IMR-90 (cell line): ENCODE measurements at places on chromosomes 3 and 15. TPM values are rescaled to one million over a fixed set of nuclear protein-coding genes. Genes with fewer than 3 reads are reported as not detected.

- no peak for DNase-seq
Observed at GRCh38 chr15:51619331-51620035, 3.1 kb downstream of the DMXL2 start.

DNA sequence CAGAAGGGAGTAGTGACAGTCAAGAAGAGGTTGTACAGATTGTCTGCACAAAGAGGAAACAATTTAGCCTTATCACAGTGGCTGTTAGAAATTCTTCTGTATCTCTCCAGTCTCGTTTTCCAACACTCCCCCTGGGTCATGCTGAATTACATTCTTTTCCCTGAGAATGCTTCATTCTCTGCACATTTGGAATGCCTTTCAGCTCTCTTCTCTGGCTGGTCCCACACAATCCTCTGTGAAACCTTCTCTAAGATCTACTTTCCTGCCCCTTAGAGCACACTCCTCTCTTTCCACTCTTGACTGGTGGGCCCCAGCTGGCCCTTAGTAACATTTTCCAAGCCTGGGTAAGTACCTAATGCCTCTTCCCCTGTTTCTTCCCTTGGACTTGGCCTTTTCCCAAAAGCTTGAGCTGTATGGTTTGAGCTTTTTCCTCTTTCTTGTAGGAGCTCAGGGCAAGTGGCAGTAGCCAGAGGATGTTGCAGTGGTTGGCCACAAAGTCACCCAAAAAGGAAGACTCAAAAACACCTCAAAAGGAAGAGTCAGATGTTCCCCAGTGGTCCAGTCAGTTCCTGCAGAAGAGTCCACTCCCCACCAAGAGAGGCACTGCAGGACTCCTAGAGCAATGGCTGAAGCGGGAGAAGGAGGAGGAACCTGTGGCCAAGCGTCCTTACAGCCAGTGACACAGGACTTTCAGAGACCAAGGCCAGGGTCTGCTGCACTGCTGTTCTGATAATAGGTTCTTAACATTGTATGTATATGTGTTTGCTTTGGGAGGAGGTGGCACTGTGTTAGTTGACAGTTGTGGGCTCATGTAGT is 25.7 kb downstream of the HMCES start:
- peaks cover 12% of the 10 kb centered on the region for H3K4me1 ChIP-seq
- peak overlapping the region; percentile 56; the same call in 1 of the 2 replicates for H3K27ac ChIP-seq
- peak; percentile 44 for DNase-seq
- no peak overlapping the region for H3K4me3 ChIP-seq
- no peaks in the 10 kb centered on the region for H3K27me3 ChIP-seq

GRCh38 chr3:182325213-182325950 is 467.9 kb upstream of the ATP11B start:
- DNase-seq = no peak
- no peak overlapping the region for H3K27ac ChIP-seq
- H3K27me3 ChIP-seq = no peaks in the 10 kb centered on the region
- no peaks in the 10 kb centered on the region for H3K4me1 ChIP-seq

- no peaks in the 10 kb centered on the region for H3K27me3 ChIP-seq
- peaks cover 18% of the 10 kb centered on the region for H3K36me3 ChIP-seq
- H3K4me3 ChIP-seq = no peak overlapping the region
- H3K4me1 ChIP-seq = peaks cover 2% of the 10 kb centered on the region
- DNase-seq = peak; percentile 48
Observed at GRCh38 chr3:150737874-150738679, 24.9 kb downstream of the SIAH2 start.

DNA sequence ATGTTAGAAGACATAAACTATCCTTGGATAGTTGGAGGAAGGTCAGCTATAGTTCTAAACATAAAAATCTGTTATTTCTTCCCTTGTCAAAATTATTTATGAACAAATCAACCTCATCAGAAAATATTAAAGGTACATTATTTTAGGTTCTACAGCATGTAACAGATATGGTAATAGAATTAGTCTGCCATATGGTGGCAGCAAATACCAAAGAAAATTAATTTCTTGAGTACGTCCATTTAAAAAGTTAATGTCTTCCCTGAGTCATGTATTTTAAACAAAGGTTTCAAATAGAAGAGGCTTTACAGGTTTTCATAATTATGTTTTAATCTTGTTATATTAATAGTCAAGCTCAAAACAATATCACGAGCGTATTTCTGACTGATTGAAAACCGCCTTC is 17.9 kb upstream of the ANKRD28 start:
- H3K4me1 ChIP-seq = peaks cover 3% of the 10 kb centered on the region; the same call in 1 of the 2 replicates
- peak overlapping the region; percentile 61; the same call in 1 of the 2 replicates for H3K27ac ChIP-seq
- H3K36me3 ChIP-seq = no peaks in the 10 kb centered on the region
- DNase-seq = peak; percentile 88
- H3K4me3 ChIP-seq = no peak overlapping the region

DNA sequence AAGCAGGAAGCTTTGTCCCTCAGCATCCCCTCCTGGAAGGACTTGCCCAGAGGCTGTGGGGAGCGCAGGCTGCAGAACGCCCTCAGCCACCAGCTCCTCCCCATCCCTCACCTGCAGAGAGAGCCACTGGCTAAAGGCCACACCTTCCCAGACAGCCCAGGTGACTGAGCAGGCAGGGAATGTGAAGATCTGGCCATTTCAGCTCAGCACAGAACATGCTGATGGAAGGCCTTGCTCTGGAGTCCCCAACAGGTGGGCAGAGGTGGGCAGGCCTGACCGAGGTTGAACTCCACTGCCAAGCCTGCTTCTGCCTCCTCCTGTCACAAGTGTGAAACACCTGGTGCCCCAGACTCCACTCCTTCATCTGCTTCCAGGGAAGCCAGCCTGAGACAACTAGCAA is 50.7 kb upstream of the SEC61A1 start:
- no peak overlapping the region for H3K27ac ChIP-seq
- no peaks in the 10 kb centered on the region; the same call in 1 of the 2 replicates for H3K4me1 ChIP-seq
- H3K36me3 ChIP-seq = no peaks in the 10 kb centered on the region

- no peaks in the 10 kb centered on the region for H3K4me1 ChIP-seq
- no peak for DNase-seq
- no peak overlapping the region for H3K27ac ChIP-seq
Observed at GRCh38 chr15:62050115-62050514, 10.1 kb downstream of the VPS13C start.

DNA sequence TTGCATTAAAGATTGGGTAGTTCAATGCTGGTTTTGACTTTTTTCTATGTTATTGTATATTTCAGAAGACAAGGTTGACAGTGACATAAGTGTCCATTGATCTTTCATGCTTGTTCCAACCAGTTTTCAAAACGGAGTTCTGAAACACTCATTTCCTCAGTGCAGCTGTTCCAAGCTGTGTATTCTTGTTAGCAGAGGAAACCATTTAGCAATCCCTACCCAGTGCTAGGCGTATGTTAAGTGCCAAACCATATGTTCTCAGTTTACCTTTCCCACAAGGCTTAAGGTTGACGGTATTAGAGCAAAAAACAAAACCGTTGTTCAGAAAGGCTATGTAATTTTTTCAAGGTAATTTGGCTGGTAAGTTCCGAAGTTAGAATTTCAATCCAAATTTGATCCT is 9.1 kb downstream of the ATOSA start:
- H3K4me1 ChIP-seq = no peaks in the 10 kb centered on the region
- no peak for DNase-seq
- H3K36me3 ChIP-seq = peaks cover 9% of the 10 kb centered on the region
- no peaks in the 10 kb centered on the region for H3K27me3 ChIP-seq
- H3K4me3 ChIP-seq = no peak overlapping the region

DNA sequence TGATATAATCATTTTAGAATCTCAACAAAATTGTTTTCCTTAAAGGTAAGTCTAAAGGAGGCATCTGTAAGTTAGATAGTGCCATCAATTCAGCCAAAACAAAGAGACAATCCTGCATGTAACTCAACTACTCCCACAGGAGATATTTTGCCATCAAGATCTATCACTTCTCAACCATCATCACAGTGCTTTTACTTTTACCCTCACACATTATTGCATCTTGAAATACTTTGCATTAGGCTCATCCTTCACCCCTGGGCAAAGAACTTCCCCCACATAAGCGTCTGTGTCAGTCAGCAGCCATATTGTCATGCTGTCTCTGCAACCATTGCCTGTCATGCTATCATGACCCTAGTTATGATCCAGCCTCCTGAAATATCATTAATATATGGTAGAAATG is 54.9 kb upstream of the NLGN1 start:
- no peaks in the 10 kb centered on the region for H3K36me3 ChIP-seq
- no peaks in the 10 kb centered on the region for H3K4me1 ChIP-seq
- H3K4me3 ChIP-seq = no peak overlapping the region
- no peak for DNase-seq

The LSAMP gene
- total RNA-seq = 7.9 and 8.1 TPM in 2 replicates

The DNASE1L3 gene
- not detected in 2 replicates for total RNA-seq

- no peaks in the 10 kb centered on the region for H3K4me1 ChIP-seq
- H3K27me3 ChIP-seq = no peaks in the 10 kb centered on the region
- DNase-seq = no peak
- H3K4me3 ChIP-seq = no peak overlapping the region
- H3K27ac ChIP-seq = no peak overlapping the region
Observed at GRCh38 chr3:80993241-80993945, 768.1 kb downstream of the GBE1 start.

The C3orf20 gene
- total RNA-seq = not detected in 2 replicates

DNA sequence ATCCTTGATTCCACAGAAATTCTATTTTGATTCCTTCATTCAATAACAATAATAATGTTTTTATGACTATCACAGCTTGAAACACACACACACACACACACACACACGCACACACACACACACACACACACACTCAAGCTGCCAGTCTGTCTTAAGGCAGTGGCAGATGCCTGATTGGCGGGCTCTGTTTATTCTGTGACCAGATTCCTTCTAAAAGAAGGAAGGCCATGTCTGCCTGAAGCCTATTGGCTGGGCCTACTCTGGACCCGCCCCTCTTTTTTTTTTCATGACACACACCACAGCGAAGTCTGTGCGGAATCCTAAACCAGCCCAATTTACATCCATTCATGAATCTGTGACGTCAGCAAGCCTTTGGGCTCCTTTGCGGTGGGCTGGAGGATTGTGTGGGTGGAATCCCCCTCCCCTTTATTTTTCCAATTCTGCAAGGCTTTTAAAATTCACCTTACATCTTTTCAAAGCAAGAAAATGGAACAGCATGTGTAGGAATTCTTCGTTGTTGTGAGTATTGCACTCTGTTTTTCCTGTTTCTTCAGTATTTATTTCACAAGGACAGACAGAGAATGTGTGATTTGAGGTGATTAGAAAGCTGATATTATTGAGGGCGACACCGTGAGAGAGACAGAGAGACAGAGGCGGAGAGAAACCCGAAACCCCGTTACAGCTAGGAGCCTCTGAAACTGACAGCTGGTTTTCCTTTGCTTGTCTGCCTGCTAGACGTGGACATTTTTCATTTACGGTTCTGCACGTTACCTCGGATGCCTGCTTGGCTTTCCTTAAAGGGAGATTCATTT is at the start of gene MAP3K13:
TSS of gene MAP3K13 (plus strand) at position 287 of the 812 bp plus-strand sequence. CDS start 65,446 bp downstream, outside the sequence.
- DNase-seq = peak; percentile 94
- H3K27ac ChIP-seq = no peak within 1 kb of the TSS
- no peaks in the 10 kb centered on the region for H3K4me1 ChIP-seq
- peaks cover 5% of the 10 kb centered on the region for H3K27me3 ChIP-seq

- H3K4me1 ChIP-seq = peaks cover 4% of the 10 kb centered on the region
- DNase-seq = no peak
- no peak overlapping the region for H3K27ac ChIP-seq
- H3K27me3 ChIP-seq = no peaks in the 10 kb centered on the region
- no peak overlapping the region for H3K4me3 ChIP-seq
Observed at GRCh38 chr15:36899696-36900095, 200.7 kb downstream of the MEIS2 start.

DNA sequence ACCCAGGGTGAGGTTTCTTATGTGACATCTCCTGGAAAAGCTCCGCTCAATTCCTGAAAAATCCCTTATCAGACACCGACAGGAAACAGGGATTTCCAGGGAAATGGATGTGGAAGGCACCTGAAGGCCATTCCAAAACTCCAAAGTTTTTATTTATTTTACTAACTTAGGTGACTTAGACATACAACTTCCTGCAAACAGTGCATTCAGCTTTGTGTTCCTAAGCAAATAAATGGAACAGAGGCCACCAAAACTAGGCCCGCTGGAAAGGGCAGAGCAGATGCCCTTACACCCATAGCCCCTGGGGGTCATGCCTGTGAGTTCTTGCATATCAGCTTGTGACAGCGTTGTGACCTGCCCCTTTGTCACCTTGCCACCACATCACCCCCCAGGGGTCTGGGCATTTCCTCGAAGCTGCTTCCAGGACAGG is 239.4 kb downstream of the XXYLT1 start:
- H3K4me1 ChIP-seq = peaks cover 6% of the 10 kb centered on the region; the same call in 1 of the 2 replicates
- no peak overlapping the region for H3K27ac ChIP-seq
- no peak for DNase-seq
- peaks cover 22% of the 10 kb centered on the region for H3K27me3 ChIP-seq
- H3K36me3 ChIP-seq = no peaks in the 10 kb centered on the region

- H3K27me3 ChIP-seq = no peaks in the 10 kb centered on the region
- H3K4me1 ChIP-seq = no peaks in the 10 kb centered on the region
- no peak for DNase-seq
- no peak overlapping the region for H3K27ac ChIP-seq
- H3K36me3 ChIP-seq = peaks cover 20% of the 10 kb centered on the region
- no peak overlapping the region for H3K4me3 ChIP-seq
Observed at GRCh38 chr15:64185146-64185911, 22.5 kb upstream of the PPIB start.

DNA sequence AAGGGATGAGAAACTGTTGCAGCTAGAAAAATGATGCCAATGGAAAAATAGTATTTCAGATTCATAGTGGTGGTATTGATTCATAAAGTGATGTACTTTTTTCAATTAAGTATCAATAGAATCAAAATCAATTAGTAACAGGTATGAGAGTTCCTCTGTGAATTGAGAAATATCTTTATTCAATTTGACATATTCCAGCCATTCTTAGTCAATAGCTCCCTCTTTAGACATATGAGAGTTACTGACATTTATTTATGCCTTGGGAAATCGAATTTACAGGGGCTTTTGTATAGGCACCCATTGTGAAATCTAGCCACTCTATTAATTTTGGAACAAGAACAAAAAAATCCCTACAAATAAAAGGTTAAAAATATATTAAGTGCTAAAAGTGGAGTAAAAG is 386.9 kb upstream of the CNTN3 start:
- H3K4me1 ChIP-seq = no peaks in the 10 kb centered on the region
- no peak overlapping the region for H3K27ac ChIP-seq
- DNase-seq = peak; percentile 4

The TBL1XR1 gene
- total RNA-seq = 170 and 181 TPM in 2 replicates

DNA sequence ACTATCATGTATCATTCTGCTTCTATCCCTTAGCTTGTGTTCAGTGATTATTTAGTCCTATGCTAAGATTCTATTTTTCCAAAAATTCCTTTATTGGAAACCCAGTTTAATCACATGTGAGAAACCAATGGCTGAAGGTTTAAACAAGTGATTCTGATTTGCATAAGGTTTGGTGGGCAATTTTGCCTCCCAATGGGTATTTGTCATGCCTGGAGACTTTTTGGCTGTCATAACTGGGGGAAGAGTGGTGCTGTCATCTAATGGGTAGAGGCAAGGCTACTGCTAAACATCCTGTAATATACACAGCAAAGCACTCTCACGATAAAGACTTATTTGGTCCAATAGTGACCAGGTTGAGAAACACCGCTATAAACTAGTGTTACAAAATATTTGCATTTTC is 148.7 kb downstream of the ALCAM start:
- DNase-seq = no peak
- no peak overlapping the region for H3K27ac ChIP-seq
- H3K4me3 ChIP-seq = no peak overlapping the region
- no peaks in the 10 kb centered on the region for H3K27me3 ChIP-seq
